ENCODE measurements at places on chromosomes 11 and 22.

GRCh38 chr11:13776134-13776815, 107.8 kb downstream of the FAR1 start:
- DNase-seq = no peak

DNA sequence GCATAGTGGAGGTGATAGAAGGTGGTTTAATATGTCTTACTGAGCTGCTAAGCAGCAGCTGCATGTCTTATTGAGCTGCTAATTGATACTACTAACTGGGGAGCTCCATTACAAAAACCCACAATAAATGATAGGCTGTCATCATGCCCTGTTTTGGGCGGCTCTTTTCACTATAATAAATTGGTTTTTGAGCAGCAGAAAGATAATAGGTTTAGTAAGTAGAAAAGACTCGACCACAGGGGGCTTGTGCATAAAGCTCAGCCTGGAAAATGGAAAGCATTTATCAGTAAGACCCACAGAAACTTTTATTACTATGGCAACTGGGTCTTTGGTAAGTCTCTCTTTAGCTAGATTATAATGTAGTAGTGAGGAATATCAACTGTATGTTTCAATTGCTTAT, 117.6 kb downstream of the LDLRAD3 start:
- DNase-seq = no peak

GRCh38 chr22:36828815-36829214, 12.0 kb upstream of the PVALB start:
- no peak for DNase-seq

DNA sequence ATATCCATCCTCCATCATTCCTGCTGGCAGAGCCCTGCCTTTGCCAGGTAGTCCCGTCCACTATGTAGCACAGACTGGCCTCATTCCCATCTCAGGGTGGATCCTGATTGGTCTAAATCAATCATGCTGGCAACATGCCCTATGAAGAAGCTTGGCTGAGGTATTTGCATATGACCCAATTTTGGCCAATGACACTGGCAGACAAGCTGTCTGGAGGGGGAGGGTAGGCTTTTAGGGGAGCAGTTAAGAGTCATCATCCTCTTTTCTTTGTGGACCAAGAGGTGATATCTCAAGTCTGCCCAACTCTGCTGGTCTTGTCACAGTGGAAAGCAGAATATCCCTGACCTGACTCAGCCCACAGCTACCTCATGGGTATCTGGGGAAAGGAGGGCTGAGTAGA, 5.1 kb downstream of the CCDC89 start:
- DNase-seq = no peak

- no peak for DNase-seq
Measured at GRCh38 chr11:76854709-76855108, 6.0 kb upstream of the ACER3 start.

GRCh38 chr22:40243891-40244290, 66.2 kb downstream of the TNRC6B start:
- no peak for DNase-seq

GRCh38 chr11:70507466-70508230, 109.3 kb downstream of the CTTN start:
- DNase-seq = no peak

DNA sequence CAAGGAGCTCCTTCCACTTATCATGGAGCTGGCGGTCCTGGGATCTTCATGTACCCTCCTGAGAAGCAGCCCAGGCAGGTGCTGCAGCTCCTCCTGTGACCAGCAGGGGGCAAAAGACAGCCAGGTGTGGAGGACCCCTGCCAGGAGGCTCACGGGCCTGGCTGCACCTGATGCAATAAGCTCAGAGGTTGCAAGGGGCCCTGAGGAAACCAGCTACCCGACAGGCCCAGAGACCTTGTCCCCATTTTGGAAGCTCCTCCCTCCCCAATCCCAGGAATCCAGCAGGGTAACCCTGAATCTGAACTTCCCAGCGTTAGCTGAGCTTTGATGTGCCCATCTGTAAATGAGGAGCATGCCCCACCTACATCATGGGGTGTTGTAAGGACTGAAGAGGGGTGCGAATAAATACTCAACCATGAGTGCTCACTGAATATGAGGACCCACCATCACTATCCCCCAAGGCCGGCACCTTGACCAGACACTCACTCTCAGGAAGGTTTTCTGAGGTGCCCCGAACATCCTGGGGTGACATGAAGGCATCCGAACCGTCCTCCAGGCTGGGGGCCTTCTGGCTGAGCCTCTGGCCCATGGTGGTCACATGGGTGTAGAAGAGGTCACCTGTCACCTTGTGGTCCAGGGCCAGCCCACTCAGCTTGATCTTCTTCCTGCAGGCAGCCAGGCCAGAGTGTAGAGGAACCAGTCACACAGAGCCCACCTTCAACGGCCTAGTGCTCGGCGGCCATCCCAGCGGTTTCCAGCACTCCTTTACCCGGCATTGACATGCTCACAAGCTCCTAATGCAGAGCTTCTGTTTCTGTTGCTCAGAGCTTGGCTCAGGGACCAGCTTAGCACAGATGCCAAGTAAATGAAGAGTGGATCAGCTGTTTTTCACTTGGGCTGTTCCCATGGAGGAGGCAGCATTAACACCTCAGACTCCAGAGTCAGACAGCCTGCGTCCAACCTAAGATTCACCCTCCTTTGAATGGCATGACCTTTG, 21.7 kb downstream of the SLC43A1 start:
- peak; percentile 18 for DNase-seq

DNA sequence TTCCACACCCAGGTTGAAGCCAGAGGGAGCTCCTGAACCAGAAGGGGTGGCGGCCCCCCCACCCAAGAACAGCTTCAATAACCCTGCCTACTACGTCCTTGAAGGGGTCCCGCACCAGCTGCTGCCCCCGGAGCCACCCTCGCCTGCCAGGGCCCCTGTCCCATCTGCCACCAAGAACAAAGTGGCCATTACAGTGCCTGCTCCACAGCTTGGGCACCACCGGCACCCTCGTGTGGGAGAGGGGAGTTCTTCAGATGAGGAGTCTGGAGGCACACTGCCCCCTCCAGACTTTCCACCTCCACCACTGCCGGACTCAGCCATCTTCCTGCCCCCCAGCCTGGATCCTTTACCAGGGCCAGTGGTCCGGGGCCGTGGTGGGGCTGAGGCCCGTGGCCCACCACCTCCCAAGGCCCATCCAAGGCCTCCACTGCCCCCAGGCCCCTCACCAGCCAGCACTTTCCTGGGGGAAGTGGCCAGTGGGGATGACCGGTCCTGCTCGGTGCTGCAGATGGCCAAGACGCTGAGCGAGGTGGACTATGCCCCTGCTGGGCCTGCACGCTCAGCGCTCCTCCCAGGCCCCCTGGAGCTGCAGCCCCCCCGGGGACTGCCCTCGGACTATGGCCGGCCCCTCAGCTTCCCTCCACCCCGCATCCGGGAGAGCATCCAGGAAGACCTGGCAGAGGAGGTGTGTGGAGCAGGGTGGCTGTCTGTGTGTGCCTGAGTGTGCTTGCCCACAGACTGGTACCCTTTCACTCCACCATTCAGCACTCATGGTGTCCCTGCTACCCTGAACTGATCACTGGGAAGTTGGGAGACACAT, 6.7 kb downstream of the PHOX2A start:
- DNase-seq = no peak

- no peak for DNase-seq
Measured at GRCh38 chr11:62959422-62959980, 25.3 kb downstream of the SLC22A6 start.

DNA sequence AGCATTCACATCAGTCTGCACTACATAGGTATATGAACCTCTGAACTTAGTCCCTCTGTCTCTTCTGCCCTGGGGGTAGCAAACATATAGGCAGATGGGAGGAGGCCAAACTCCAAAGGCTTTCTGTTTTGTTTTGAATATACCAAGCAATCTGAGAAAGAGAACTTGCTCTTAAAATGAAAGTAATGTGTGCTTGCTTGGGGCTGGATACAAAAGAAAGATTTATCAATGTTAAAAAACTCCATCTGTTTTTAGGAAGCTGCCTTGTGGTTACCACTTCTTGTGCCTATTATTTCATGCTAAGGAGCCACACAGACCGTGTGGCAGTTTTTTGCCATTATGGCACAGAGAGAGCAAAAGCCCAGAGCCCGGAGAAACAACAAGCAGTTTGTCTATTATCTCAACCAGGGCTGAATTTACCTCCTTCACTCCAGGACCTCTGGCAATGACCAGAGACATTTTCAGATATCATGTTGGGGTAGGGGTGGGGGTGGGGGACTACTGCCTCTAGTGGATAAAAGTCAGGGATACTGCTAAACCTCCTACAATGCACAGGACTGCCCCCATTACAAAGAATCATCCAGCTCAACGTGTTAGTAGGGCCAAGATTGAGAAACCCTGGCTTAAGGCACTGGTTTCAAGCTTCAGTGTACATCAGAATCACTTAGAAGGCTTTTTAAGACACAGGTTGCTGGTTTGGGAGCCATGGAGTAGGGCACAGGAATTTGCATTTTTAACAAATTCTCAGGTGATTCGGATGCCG, 124.2 kb downstream of the APIP start:
- no peak for DNase-seq

- DNase-seq = no peak
Measured at GRCh38 chr11:28615542-28615941, 507.4 kb downstream of the METTL15 start.

GRCh38 chr11:32963721-32964120, 52.0 kb upstream of the DEPDC7 start:
- DNase-seq = no peak

GRCh38 chr11:69541501-69542313, 60.2 kb downstream of the LINC01488 start:
- no peak for DNase-seq

- DNase-seq = no peak
Measured at GRCh38 chr11:41522899-41523672, 63.6 kb upstream of the LRRC4C start.

DNA sequence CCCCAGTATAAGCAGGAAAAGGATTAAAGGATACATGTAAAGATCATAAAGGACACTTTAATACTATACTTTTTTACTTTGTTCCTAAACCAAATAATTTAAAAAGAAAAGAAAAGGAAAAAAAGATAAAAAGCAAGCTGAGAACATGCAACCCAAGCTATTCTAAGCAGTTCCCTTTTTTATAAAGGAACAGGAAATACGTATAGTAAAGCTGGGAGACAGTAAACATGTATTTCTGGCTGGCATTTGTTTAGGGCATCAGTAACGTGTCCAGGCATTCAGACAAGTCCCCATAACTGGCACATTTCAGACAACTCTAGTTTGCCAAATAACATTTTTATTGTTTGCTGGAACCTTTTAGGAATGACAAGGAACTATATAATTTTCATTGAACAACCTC, 24.9 kb downstream of the BCO2 start:
- DNase-seq = no peak

- no peak for DNase-seq
Measured at GRCh38 chr22:39251762-39252460, 7.1 kb upstream of the PDGFB start.

- no peak for DNase-seq
Measured at GRCh38 chr11:18193010-18193409, 20.4 kb downstream of the MRGPRX4 start.

DNA sequence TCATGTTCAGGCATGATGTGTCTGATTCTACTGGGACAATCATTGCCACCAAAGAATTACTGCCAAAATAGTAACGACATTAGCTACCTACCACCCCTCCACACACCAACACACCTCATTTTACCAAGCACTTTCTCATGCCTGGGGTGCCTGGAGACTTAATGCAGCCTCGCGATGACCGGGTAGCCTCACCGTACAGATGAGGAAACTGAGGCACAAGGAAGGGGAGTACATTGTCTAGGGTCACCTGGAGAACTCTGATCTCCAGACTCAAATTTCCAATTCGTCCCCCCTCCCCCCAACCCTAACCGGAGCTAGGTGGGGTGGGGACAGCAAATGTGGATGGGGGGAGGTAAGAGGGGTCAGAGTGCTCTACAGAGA, 2.7 kb upstream of the RTN4RL2 start:
- DNase-seq = no peak

GRCh38 chr11:32088117-32088941, 2.5 kb upstream of the RCN1 start:
- DNase-seq = peak; percentile 57

DNA sequence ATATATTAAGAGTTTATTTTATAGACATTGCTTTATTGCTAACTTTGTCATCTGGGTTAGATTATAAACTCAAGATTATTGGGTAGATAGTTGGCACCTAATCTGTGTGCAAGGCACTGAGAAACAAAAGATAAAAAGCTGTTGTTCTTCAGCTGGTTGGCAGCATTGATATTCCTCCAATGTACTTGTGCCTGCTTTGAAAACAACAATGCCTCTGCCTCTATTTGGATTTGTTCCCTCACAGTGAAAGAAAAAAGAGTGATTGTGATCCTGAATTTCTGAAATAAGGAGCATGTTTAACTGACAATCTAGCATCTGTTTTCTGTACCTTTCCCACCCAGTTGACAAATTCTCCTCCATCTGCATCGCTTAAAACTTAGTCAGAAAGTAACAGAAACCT, 98.3 kb downstream of the TYR start:
- DNase-seq = peak; percentile 3

GRCh38 chr11:24872651-24873311, 375.9 kb downstream of the LUZP2 start:
- DNase-seq = peak; percentile 52

DNA sequence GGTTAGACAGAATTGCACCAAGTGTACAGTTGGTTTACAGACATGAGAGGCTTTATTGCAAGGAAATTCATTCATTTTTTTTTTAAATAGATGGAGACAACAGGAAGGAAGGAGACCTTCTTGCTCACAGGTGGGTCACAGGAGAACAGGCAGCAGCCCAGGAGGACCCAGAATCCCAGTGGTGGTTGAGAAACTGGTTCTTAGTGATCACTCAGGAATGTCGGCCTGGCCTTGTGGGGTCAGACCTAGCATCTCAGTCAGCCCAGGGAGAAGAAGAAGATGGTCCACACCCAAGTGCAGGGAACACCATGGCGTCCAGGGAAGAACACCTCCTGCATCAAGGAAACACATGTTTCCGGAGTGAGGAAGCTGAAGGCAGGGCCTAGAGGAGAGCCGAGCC, 849 bp downstream of the KRTAP5-11 start:
- DNase-seq = no peak

- no peak for DNase-seq
Measured at GRCh38 chr11:75792127-75792731, 22.8 kb upstream of the UVRAG start.

DNA sequence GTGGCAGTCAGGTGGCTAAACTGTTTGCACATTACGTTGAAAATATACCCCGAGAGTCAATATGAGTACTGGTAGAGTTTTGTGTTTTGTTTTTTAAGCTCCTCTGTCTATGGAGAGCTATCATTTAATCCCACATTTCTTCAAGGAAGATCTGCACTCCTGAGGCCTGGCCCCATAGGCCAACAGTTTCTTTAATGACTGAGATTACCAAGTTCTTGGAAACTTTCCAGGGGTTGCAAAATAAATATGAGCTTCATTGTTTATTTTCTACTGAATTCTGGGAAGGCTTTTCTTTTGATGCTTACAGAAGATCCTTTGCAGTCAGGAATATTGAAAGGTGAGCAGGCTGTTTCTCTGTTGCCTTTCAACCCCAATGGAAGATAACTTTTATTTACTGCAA, 452.0 kb downstream of the JRKL start:
- no peak for DNase-seq

GRCh38 chr11:28107191-28107749, 686 bp downstream of the KIF18A start:
- peak; percentile 1 for DNase-seq

- DNase-seq = no peak
Measured at GRCh38 chr11:46553814-46554212, 40.0 kb downstream of the AMBRA1 start.

GRCh38 chr11:131533998-131534397, 163.6 kb downstream of the NTM start:
- DNase-seq = peak; percentile 45

GRCh38 chr11:1172729-1173117, 15.0 kb downstream of the MUC5AC start:
- DNase-seq = no peak

GRCh38 chr22:40399621-40400020, 29.2 kb downstream of the SGSM3 start:
- peak; percentile 24 for DNase-seq

GRCh38 chr11:13378316-13378715, 84.7 kb downstream of the BTBD10 start:
- no peak for DNase-seq

Measured in brain (organoid and tissue), 16 donors.